ENCODE measurements at places on chromosomes 12 and 14. TPM values are rescaled to one million over a fixed set of nuclear protein-coding genes. Genes with fewer than 3 reads are reported as not detected.

The OR6C65 gene
- polyA plus RNA-seq, result not detected

The CLEC9A gene
- 2.5 TPM for polyA plus RNA-seq

GRCh38 chr14:34277191-34277590 is 184.8 kb downstream of the SPTSSA start:
- no peak overlapping the region for H3K27ac ChIP-seq
- no peaks in the 10 kb centered on the region for H3K27me3 ChIP-seq
- no peak for DNase-seq
- no peaks in the 10 kb centered on the region for H3K36me3 ChIP-seq

The KLRF1 gene
- polyA plus RNA-seq, result 1.5 TPM

All from large intestine (tissue), 12 donors.